ENCODE measurements at places on chromosomes 3 and 15.

DNA sequence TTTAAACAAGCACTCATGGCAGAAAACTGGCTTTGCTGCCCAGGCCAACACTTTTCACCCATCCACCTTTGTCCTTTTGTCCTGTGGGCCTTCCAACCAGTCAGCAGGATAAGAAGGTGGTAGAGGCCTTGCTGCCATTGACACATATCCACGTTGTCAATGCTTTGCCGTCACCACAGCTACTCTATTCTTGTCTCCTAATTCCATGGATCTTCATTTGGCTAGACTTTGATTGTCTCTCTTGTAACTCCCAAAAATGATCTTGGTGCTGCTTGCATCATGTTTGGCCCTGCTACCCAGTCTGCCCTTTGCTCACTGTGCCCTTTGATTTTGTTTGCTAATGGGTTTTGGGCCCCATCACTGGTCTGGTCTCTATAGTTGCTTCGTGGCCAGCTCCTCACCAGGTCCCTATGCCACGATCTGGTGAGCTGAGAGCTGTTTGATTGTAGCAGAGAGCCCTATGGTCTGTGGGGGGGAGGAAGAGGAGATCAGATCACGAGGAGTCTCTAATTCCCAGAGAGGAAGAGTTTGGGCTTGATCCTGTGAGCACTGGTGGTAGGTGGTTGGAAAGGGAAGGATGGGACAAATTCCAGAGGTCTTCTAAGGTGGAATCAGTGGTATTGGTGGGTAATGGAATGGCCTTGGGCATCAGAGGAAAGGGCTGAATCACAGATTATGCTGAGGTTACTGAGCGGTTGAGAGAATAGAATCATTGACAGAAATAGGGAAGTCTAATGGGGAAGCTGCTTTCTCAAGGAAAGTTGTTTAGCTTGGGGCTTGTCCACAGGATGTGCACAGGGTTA is 40.3 kb downstream of the ABHD2 start:
- no peak for DNase-seq

- DNase-seq: no peak
These were observed 194.3 kb upstream of the SGO1 start for GRCh38 chr3:20380295-20380694.

- DNase-seq: no peak
These were observed 62.6 kb upstream of the ETV5 start for GRCh38 chr3:186171521-186171920.

DNA sequence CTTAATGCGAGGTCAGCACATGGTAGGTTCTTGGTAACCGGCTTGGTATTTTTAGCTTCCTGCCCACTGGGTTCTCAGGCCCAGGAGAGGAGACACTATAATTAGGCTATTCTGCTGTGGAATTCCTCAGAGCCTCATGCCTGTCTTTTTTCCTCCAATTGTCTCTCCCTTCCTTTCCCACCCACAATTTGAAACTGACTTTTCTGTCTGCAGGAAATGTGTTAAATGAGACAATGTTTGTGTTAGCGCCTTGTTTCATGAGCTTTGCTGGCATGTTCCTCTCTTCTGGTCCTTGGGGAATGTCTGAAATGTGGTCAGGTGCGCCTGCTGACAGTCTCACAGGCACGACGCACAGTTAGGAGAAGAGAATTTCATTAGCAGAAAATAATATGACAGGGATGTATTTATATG is 223.6 kb upstream of the CTNNB1 start:
- no peak for DNase-seq

- DNase-seq: no peak
These were observed 7.9 kb downstream of the RBP2 start for GRCh38 chr3:139468399-139468798.

GRCh38 chr3:134644731-134645514 is 5.9 kb downstream of the KY start:
- DNase-seq: no peak

DNA sequence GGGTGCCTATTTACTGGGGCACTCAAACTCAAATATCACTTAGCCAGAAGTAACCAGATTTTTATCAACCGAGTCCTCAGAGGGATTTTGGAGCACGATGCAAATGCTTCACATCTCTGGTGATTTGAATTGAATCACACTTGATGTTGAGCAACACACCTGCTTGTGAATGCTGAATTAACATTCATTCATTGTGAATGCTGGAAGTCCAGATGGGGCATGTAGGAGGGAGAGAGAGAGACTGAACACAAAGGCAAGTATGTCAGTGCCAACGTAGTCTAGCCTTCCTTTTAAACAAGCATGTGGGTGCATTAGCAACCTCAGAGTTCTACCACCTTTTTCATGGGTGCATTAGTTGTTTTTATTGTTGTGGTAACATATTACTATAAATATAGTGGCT is 156.2 kb downstream of the ADAMTSL3 start:
- DNase-seq: no peak
